ENCODE measurements at places on chromosomes 4 and X. TPM values are rescaled to one million over a fixed set of nuclear protein-coding genes. Genes with fewer than 3 reads are reported as not detected.

- DNase-seq = no peak
These were observed 276.8 kb downstream of the FBXW7 start for GRCh38 chr4:152258804-152259708.

DNA sequence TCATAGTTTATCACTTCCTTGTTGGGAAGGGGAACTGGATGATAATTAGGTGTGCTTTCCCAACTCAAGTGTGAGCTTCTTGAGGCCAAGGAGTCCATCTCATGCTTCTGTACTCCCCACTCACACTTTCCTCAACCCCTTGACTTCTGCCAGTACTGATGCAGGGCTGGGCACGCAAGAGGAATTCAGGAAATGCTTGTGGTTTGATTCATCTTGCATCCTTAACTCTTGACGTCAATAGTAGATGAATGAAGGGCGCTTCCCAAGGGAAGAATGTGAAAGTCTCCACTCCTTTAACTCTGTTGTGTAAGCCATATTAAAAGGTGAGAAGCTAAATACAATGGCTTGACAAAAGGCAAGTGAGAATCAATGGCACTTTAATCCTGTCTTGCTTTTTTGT is 101.8 kb downstream of the AGTR2 start:
- DNase-seq = no peak

- DNase-seq = no peak
These were observed 83.0 kb upstream of the BEND4 start for GRCh38 chr4:42235304-42236021.

GRCh38 chr4:22410645-22411247 is 105.1 kb downstream of the ADGRA3 start:
- no peak for DNase-seq

- no peak for DNase-seq
These were observed 1811.6 kb downstream of the ARAP2 start for GRCh38 chr4:34432706-34433105.

Gene DRP2
- 0.14 TPM for total RNA-seq

- no peak for DNase-seq
These were observed 33.5 kb upstream of the SLITRK4 start for GRCh38 chrX:143669395-143669794.

Gene CXCR3
- 0.99 TPM for total RNA-seq

DNA sequence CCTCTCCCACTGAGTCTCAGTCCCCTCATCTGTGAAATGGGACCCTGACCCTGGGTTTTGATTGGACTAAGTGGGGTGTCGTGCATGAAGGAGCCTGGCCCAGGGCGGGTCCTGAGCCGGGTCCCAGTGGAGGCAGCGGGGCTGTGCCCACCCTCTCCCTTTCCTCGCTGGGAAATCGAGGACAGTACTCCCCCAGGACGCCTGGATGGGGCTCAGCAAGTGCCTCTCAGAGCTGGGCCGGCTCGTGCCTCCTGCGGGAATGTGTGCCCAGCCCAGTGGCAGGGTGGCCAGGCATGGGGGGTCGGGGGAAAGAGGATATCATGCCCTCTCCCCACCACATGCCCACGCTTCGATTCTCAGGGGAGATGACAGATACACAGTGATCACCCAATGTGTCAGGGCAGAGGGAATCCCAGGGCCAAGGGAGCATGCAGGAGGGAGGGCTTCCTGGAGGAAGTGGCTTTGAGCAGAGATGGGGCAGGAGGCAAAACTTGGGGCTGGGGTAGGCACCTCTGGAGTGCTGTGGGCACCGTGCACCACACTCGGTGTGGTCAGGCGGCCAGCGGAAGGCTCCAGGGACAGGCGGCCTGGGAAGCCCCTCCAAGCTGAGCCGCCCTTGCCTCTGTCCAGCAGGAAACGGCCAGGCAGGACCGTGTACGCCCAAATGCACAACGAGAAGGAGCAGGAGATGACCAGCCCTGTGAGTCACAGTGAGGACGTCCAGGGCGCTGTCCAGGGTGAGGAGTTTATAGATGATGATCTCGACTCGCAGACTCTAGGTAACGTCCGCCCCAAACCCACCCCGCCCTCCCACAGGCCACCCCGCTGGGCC is 203.0 kb downstream of the AFAP1 start:
- no peak for DNase-seq

Gene ACE2
- total RNA-seq = 4.6 TPM

- DNase-seq = no peak
These were observed 63.3 kb downstream of the SEL1L3 start for GRCh38 chr4:25799522-25799921.

DNA sequence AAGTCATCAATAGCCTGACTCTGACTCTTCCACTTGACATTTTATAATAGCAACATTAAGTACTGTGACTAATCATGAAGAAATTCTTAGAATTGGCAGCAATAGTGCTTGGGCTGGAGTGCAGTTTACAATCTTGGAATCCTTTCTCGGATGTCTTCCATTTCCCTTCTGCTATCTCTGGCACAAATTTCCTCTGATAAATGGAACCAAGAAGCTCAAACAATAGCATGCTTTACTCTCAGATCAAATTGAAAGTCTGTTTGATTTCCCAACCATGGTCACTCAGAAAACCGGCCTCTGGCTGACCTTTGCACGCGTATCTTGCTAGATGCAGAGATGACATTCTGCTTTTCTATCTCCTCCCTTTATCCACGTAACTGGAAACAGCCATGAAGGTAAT is 99.0 kb upstream of the SPANXC start:
- no peak for DNase-seq

GRCh38 chr4:57078685-57079521 is 31.3 kb downstream of the IGFBP7 start:
- DNase-seq = no peak

DNA sequence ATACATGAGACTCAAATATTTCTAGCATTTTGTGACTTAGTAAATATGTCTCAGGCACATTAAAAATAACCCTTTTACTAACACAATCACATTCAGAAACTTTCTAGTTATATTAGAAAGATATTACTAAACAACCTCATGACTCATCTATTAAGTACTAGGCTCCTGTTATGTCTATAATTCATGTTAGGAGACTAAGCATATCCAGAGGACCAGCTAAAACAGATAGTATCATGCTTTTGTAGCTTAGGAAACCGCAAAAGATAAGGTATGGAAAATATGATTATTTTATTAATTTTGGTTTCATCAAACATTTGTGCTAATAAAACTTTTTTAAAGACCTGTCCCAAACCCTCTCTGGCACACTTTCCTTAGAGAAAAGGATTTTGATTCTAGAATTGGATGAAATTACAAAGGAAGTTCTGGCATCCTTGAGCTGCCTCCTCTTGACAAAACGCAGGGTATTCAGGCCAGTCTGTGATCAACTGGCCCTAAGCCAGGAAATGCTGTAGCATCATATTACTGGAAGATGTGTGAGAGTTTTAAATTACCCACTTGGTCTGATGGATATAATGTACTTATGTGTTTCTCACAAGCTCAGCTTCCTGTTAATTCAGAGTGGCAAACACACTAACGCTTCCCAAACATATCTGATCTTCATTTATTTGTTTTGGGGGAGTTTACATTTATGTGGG is 60.4 kb downstream of the NRK start:
- DNase-seq = no peak

DNA sequence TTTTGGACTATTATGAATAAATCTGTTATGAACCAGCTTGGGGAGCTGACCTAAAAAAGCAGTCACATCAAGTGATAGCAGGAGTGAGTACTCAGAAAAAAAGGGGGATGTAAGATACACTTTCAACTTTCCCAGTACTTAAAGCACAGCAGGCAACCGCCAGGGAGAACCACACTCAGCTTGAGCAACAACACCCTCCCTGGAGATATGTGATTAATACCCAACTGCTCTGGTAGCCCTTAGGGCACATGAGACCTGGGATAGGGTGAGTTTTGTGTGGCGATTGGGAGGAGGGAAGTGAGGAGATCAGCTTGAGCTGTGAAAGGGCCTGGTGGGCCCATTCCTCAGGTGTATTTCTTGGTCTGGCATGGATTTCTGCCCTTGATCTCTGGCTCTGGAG is 220.3 kb upstream of the SFRP2 start:
- DNase-seq = no peak

- no peak for DNase-seq
These were observed 108.9 kb downstream of the DLG3 start for GRCh38 chrX:70553516-70553915.

GRCh38 chr4:73901031-73901430 is 31.8 kb downstream of the CXCL1 start:
- no peak for DNase-seq

- no peak for DNase-seq
These were observed 43.7 kb downstream of the NSG1 start for GRCh38 chr4:4430492-4431195.

- DNase-seq = no peak
These were observed 904.1 kb upstream of the EPHA5 start for GRCh38 chr4:66574145-66574978.

Gene PF4V1
- not detected for total RNA-seq

Gene ADAMTS3
- 5.4 TPM for total RNA-seq

Gene SUPT20HL1
- total RNA-seq = not detected

Gene SYP
- 3.2 TPM for total RNA-seq

Gene PCDH11X
- 27.2 TPM for total RNA-seq

DNA sequence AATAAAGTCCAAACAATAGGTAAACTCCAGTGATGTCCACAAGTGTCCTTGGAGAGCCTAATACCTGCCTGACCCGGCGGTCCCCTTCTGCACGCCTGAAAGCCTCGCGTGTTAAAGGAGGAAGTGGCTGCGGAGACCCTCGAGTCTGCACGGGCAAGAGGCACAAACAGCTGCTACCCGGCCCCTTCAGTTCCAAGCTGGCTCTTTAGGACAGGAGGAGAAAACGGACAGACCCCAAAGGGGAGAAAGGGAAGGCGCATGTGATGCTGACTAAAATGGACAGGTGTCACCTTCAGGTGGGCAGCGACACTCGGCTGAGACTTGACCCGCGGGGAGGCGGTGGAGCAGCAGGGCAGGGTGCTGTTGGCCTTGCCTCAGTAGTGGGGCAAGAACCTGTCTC is 102.7 kb upstream of the TENM3 start:
- no peak for DNase-seq

Gene NR3C2
- total RNA-seq = 11.2 TPM

Gene PPP4R3C
- total RNA-seq = not detected

Gene EVC
- 88.5 TPM for total RNA-seq

Gene CNOT6L
- 22.9 TPM for total RNA-seq

GRCh38 chrX:10811111-10811510 is 190.7 kb upstream of the MID1 start:
- no peak for DNase-seq

- DNase-seq = no peak
These were observed 24.6 kb downstream of the ZRSR2 start for GRCh38 chrX:15814771-15815365.

DNA sequence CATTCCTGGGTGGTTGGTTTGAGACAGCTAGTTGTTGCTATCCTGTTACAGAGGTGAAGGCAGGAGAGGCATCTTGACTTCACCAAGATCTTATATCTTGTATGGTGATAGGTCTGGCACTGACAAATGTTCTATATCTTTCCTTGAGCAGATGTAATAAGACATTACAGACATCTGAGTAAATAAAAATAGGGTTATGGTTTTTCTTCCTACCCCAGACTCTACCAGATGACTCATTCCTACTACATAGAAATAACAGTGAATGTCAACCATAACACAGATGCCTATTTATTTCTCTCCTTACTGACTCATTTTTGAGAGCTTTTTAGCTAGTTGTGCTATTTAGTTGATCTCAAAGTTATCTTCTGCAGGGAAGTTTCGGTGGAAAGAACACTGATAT is 21.9 kb downstream of the HNRNPH2 start:
- no peak for DNase-seq

DNA sequence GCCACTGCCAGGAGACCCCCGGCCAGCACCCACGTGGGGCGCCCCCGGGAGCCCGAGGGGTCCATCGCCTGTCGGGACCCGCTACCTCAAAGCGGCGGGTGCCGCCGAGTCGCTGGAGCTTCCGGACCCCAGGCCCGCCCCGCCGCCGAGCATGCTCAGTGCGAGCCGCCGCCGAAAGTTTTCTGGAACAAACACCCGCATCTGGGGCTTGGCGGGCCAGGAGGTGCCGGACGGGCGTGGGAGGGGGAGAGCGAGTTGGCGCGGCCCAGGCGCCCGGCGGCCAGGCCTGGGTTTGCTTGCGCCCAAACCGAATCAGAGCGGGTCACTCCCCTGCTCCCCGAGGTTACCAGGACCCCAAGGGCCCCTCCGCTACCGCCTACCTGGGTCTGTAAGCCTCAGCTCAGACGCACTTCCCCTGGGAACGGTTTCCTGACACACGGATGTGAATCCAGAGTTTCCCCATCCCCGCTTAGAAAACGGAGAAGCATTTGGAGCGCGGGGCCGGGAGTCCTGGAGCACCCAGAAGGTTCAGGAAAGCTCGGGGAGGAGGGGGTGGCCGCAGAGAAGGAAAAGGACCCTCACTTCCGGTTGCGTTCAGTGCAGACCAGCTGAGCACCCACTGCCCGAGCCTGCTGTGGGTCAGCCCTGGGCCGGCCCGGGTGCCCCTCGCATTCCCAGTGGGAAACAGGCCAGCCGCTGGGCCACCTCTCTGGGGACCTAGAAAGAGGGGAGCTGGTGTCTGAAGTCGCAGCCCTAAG is at the start of gene EVC2:
EVC2 (minus strand) TSS at position 111 of the 758 bp plus-strand sequence; CDS start at position 65, 46 bp downstream.
- DNase-seq = no peak

- DNase-seq = no peak
These were observed 13.9 kb downstream of the FOXP3 start for GRCh38 chrX:49250578-49250977.

Gene IQSEC2
- 21.1 TPM for total RNA-seq

GRCh38 chrX:50000937-50001542 is 78.6 kb downstream of the CLCN5 start:
- no peak for DNase-seq

DNA sequence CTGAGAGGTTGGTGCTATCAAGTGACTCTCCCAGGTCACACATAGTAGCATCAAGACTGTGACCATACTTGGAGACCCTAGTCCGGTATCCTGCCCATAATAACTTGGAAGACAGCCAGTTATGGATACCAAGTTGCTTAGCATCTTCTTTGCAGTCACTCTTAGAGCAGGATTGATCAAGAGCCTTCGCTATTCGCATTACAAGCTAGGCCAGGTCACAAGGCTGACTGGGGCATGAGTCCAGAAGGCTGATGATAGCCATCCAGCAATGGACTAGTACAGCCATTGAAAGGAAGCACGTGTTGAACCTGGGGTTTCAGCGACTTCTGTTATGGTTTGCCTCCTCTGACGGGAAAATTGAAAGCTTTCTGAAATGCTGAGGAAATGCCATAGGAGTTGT is 157.6 kb downstream of the POLA1 start:
- no peak for DNase-seq

DNA sequence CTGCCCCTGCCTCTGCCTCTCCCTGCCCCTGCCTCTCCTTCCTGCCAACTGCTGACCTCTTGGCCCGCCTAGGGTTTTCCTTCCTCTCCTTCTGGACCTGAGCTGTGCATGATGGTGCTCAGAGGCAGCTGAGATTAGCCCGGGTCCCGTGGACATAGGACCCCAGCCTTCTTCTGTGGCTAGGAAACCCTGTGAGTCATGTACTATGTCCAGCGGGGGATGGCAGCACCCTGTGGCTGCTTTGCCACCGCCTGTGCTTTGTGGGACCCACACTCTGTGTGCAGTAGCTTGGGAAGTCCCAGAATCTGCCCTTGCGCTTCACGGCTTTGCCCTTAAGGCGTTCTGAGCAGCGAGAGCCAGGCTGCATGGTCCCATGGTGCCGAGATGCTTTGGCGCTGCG is 105.5 kb upstream of the PSAPL1 start:
- no peak for DNase-seq
